NCI-H460 (cell line): ENCODE measurements at places on chromosomes 6 and 20.

- no peak for DNase-seq
These were observed 1.3 kb downstream of the MAS1 start for GRCh38 chr6:159892053-159892452.

GRCh38 chr6:167803816-167804215, 22.9 kb upstream of the AFDN start:
- DNase-seq = no peak

- no peak for DNase-seq
These were observed 49.3 kb downstream of the SLC35F1 start for GRCh38 chr6:117956386-117956785.

GRCh38 chr6:163207431-163208383, 206.8 kb upstream of the QKI start:
- DNase-seq = no peak

GRCh38 chr6:53539561-53539960, 5.3 kb downstream of the GCLC start:
- no peak for DNase-seq

DNA sequence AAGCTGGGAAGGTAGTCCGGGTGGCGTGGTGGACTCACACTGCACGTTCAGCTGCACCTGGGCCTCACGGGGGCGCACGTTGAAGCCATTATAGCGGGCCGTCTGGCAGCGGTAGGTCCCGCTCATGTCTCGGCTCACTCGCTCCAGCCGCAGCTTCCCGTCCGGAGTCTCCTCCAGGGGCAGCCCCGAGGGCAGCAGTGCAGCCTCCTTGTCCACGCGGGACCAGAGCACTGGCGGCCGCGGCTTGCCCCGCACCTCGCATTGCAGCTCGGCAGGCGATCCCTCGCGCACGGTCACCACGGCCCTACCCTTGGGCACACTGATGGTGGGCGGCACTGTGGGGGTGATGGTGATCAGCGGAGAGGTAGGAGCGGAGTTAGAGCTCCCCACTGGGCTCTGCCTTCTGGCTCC, 47.6 kb downstream of the MDGA1 start:
- DNase-seq = no peak

DNA sequence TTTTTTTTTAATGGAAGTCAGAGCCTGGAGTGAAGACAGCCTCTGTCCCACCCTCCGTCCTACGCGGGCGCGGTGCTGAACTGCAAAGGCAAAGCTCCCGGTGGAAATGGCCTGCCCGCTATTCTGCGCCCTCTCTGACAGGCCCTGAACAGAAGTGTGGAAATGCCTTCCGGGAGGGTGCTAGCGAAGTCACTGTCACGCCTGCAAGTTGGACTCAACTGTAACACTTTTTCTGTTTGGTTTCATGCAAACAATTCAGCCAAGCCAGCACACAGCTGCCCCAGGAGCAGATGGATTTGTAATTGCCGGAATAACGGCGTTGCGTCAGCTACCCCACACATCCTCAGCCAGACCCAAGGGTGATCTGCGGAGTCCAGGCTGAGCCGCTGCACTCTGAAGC, 107.6 kb downstream of the PSMB1 start:
- no peak for DNase-seq

GRCh38 chr6:141451181-141451510, 681.6 kb upstream of the GJE1 start:
- peak; percentile 25 for DNase-seq

- DNase-seq = no peak
These were observed 11.5 kb downstream of the NAPB start for GRCh38 chr20:23409800-23410199.

GRCh38 chr20:21517566-21518277, 3.9 kb upstream of the NKX2-2 start:
- DNase-seq = no peak

- DNase-seq = no peak
These were observed 30.6 kb downstream of the ELMO2 start for GRCh38 chr20:46375771-46376170.

- no peak for DNase-seq
These were observed 288.0 kb upstream of the AGPAT4 start for GRCh38 chr6:161561908-161562307.

DNA sequence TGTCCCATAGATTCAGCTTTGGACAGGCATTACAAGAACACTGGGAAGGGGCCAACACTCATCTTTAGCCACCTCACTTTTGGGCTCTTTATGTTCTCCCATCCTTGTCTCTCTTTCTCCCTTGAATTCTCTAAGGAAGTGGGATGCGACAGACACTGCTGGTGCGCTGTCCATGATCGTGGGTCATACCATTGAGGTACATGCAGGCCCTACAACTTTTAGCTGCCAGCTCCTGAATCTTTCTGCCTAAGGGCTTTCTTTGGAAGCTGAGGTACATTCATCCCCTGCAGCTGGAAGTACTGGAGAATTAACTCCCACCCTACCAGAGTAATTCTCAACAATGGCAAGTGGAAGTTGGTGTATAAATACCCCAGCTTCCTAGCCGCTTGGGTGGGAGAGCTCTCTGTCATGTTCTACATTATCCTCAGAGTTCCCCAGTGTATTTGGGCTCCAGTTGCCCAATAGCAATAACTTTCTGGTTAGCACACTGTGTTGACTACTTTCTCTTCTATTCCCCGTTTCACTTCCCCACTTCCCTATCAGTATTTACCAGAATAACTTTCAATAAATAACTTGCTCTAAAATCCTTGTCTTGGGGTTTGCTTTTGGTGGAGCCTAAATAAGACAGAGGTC, 309.4 kb upstream of the RNF24 start:
- no peak for DNase-seq

- no peak for DNase-seq
These were observed 186.7 kb upstream of the PDE10A start for GRCh38 chr6:165849534-165850430.

DNA sequence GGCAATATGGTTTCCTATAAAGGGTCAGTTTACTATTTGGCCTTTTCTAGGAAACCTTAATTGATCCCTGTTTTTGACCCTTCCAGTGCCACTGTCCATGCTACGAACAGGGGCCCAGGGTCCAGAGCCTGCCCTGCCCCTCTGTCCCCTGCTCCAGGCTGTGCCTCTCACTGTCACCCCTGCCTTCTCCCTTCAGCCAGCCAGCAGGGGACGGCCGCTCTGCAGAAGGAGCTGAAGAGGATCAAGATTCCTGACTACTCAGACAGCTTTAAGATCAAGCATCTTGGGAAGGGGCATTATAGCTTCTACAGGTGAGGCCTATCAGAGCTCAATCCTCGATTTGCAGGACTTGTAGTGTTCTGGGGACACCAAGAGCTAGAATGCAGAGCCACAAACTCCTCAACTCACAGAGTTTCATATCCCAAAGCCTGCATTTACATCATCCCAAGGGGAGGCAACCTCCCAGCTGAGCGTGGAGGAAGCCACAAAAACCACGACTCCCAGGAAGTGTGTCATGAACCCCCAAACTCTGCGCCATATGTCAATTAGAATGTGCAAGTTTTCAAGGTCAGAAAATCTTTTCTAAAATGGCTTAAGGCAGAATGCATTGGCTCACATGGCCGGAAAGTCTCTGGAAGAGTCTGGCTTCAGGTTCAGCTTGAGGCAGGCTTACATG, 3.6 kb downstream of the BPI start:
- DNase-seq = no peak

- no peak for DNase-seq
These were observed 52.2 kb downstream of the ZMYND8 start for GRCh38 chr20:47304287-47304686.

DNA sequence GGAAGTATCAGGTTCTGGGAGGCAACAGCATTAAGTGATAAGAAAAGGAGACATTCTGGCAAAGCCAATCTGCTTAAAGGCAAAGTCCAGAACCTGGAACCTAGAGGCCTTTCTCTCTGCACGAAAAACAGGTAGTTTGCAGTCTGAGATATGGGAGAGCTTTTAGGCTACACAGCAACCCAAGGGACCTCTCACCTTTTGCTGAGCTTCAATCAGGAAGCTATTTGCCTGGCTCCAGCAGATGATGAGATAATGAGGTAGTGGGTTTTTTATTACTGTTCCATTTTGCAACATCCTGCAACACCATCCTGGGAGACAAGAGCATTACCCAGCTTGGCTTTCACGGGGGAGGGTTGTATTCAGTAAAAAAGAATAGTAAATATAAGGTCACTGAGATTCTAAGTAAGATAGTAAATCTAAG, 143.1 kb downstream of the ADGRG6 start:
- DNase-seq = no peak

- no peak for DNase-seq
These were observed 148.5 kb downstream of the EDN3 start for GRCh38 chr20:59448851-59449444.

GRCh38 chr20:50567860-50568548, 57.8 kb downstream of the PTPN1 start:
- DNase-seq = no peak

DNA sequence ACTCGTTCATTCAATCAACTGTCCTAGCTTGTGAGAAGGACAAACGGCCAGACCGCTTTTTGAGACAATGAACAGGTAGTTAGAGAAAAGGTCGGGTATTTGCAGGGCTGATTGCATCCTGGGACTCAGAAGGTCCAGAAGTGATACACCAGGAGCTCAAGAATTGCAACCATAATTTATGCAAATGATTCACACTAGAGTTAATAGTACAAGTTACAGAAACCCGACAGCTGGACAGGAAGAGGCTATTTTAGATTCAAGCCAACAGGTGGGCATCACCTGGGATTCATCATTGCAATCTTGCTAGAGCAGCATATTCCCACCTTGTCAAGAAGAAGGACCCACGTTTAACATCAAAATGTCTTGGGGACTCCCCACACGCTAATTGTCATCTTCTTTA, 83.5 kb downstream of the TNFAIP3 start:
- no peak for DNase-seq

DNA sequence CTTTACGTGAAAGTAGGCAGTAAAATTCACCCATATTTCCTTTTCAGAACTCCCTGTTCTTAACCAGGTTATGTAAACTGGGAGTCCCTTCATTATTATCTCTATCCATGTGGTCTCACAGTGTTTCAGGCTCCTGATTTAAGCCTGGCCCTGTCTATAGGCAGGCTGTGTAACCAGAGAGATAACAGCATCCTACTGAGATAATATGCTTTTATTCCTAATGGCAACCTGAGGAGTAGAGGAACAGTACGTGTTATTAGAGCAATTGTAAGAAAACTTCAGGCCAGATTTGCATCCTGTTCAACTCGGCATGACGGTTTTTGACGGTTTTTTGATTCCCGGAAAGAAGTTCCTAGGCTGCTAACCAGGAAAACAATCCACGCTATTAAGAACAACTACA, 16.9 kb downstream of the FUT9 start:
- no peak for DNase-seq

DNA sequence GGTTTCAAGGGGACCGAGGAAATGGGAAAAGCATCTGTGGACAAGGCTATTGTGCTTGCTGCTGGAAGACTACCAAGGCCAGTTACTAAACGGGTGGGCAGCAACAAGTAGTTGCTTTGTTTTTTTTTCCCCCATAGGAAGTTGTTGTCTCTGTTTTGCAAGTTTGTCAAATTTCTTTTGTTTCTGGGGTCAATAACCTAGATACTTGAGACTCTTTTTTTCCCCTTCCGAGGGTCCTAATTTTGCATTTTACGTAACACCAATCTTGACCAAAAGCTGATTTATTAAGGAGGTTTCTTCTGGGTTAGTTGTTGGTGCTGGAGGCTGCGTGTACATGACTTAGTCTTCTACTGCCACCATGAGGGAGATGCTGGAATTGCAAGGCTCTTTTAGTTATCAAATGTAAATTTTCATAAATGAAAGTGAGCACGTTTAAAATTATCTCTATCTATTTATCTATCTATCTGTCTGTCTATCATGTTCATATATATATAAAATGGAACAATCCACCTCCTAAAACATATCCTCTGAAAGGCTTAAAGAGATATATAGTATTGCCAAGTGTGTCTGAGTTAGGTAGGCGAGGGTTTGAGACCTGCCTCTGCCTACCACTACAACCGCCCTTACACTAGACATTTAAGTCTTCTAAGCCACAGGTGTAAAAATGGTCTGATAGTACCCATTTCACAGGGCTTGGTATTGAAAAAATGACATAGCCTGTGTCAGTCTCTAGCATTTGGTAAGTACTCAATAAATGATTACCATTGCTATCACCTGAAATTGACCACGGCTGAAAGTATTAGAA, 60.2 kb downstream of the GCLC start:
- DNase-seq = peak; percentile 54

- no peak for DNase-seq
These were observed 297.9 kb downstream of the UTRN start for GRCh38 chr6:144582939-144583613.

GRCh38 chr20:48718786-48719578, 108.8 kb downstream of the PREX1 start:
- DNase-seq = no peak

DNA sequence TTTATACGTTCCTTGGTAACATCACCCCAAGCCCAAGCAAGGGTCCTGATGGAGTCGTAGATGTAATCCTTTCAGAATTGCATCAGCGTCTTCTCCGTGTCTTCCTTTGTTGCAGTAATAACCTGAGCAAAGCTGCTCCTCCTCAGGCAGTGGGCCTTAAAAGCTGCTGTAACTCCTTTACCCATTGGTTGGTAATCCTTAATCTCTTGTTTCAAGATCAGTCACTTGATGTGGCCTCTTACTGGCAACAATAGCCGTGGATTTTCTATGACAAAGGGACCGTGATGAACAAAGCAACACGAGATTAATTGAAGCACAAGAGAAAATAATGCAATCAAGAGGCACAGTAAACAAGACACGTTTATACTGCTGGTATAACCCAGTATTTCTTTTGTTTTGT, 44.6 kb downstream of the ALDH5A1 start:
- DNase-seq = no peak

- no peak for DNase-seq
These were observed 1131.3 kb upstream of the MAP3K7 start for GRCh38 chr6:91718198-91718597.

DNA sequence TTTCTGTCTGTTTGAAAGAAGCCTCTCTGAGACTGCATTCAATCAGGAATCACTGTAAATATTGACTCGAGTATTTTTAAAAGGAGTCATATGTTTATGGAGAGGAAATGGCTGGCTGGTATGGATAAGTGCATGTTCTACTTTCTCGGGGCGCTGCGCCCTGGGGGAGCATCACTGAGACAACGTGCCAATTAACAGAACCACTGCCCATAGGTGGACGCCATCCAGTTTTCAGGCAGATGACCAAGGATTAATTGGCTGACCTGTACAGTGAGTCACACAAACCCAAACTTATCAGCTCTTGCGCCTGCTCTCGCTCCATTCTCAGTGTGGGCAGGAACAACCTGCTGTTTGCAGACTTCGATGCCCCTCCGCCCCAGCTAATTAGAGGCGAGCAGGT, 571.2 kb downstream of the QKI start:
- DNase-seq = no peak

- DNase-seq = no peak
These were observed 263.4 kb downstream of the BMP7 start for GRCh38 chr20:57003012-57003411.

GRCh38 chr20:41776421-41776820, 158.2 kb upstream of the CHD6 start:
- DNase-seq = no peak

DNA sequence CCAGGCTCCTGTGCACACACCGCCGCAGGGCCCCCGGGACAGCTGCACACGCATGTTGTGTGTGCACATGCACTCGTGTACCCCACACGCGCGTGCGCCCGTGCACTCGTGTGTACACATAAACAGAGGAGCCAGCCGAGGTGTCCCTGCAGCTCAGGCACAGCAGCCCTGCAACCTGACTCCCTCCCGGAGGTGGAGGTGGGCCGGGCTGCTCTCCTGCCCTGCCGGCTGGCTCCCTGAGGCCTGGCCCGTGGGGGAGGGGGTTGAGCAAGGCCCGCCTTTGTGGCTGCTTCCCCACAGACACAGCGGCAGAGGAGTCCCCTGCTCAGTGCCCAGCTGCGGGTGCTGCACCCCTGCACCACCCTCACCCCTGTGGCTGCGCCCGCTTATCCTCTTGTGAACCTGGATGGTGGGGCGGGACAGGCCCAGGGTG, 624 bp downstream of the RBBP8NL start:
- DNase-seq = no peak
